ENCODE measurements at places on chromosomes 6 and 20.

DNA sequence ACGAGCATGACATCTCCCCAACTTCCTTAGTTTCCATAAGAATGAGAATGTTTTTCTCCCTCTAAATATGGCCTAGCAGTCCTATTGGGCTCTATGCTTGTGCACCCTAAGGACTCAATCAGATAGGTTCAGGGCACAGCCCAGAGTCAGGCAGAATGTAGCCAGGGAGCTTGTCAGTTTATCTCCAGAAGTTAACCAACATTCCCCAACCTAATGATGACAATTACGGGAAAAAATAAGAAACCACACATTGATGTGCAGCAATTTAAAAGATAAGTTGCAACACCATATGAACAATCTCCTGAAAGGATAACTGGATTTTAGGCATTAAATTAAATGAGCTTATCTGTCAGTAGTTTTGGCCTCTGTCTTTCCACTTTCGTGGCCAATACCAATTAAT is 71.1 kb downstream of the HDDC2 start:
- no peak for DNase-seq

DNA sequence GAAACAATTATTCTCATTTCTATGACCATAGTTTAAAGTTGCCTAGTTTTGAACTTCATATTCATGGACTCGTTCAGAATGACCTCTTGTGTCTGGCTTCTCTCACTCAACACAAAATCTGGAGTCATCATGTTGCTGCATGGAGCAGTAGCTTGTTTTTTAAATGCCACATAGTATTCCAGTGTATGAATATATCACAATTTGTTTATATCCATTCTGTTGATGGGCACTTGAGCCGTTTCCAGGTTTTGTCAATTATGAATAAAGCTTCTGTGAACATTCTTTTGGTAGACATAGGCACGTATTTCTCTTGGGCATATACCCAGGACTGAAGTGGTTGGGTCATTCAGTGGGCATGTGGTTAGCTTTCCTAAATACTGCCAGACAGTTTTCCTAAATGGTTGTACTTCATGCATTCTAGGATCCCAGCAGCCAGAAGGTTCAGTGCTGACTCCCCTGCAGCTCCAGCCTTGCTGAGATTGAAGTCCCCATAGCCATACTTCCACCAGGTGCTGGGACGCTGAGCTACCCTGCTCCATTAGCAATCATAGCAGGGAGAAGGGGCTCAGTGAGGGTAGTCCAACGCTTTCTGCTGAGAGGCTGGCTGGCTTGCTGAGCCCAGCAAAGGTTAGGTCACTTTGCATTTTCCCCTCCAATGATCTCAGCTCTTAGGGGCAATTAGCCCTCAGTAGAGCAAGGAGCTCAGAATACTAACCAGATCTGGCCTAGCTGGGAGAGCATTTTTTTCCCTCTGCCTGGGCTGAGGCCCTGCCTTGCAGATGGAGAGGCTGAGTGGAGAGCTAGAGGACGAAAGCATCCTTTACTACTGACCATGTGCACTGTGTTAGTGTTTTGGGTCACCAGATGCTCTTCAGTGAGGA is 35.7 kb upstream of the CTNNBL1 start:
- DNase-seq = no peak

DNA sequence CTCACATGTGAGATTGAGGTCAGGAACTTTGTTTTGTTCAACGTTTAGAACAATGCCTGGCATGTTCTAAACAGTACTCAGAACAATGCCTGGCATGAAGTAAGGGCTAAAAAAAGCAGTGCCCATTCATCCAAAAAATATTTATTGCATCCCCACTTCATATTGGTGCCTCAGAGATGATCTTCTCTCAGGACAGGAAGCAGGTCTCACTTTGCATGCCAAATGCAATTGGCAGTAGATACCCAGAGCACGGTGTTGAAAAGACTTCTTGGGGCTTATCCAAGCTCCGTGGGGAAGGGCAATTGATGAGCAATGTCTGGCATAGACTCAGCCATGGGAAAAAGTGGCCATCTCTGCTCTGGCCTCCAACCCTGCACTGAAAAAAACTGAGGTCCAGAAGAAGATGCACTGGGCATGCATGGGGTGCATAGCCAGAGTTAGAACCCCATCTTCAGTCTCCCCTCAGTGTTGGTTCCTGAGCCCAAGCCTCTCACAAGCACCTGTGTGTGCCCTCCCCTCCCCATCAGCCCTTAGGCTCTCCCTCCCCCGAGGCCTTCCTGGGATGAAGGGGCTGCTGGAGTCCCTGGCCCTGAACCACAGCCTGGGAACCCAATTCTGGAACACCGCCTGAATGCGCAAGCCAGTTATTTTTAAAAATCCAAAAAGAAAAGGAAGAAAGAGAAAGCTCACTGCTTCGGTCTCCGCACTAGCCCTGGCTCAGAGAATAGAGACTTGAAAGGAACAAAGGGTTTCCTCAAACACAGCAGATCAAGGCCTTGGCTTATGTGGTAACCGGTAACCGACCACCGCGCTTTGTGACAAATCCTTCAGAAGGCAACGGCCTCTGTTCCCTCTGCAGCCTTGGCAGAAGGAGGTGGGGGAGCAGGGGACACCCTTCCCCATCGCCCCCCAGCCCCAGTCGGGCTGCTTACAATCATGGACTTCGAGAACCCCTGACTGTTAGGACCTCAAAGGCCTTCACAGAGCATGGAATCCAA is 78.5 kb upstream of the SIRPA start:
- DNase-seq = no peak

- no peak for DNase-seq
Measured at GRCh38 chr6:168318579-168319278, 848 bp downstream of the DACT2 start.

DNA sequence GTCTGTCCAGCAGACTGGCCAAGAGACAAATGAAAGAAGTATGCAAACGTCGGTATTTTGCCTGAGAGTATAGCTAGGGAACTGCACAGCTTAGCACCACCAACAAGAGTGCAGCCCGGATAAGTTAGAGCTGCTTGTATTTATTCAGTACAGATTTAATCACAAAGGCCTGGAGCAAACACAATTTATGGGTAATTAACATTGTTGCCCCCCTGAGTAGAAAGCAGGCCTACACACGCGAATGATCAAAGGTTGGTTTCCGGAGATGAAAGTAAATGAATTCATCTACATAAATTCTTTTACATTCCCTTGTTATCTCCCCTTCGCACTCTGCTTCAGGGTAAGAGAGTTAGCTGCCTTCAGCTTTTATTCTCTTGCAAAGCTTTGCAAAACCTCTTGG is 24.7 kb upstream of the CRISP1 start:
- DNase-seq = no peak

GRCh38 chr6:89818977-89819335 is 638 bp downstream of the MDN1 start:
- DNase-seq = no peak

- no peak for DNase-seq
Measured at GRCh38 chr6:53391170-53391569, 42.4 kb upstream of the ELOVL5 start.

DNA sequence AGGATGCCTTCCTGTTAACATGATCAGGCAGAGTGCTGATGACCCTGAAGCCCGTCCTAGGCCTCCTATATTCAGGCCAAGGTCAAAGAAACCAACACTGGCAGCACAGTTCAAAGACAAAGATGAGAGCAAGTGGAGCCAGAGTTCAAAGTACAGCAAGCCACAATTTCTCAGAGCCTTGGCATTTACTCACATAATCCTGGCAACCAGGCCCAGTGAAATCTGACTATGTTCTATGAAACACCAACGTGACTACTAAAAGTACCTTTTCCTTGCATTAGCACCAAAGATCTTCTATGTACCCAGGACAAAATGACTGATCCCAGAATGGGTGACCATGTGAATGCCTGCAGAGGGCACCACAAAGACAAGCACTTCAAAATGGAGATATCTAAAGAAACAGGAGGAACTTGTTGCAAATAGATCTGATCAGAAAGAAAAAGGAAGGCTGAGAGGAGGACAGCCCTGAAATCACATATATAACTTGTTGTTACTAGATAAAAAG is 3.9 kb downstream of the NFS1 start:
- no peak for DNase-seq

GRCh38 chr6:89975366-89975765 is 81.1 kb downstream of the GJA10 start:
- DNase-seq = no peak

GRCh38 chr6:473768-474452 is 82.4 kb downstream of the IRF4 start:
- DNase-seq = no peak

- DNase-seq = no peak
Measured at GRCh38 chr20:20521736-20522135, 153.8 kb downstream of the INSM1 start.

- no peak for DNase-seq
Measured at GRCh38 chr6:53795702-53796450, 1.1 kb downstream of the LRRC1 start.

DNA sequence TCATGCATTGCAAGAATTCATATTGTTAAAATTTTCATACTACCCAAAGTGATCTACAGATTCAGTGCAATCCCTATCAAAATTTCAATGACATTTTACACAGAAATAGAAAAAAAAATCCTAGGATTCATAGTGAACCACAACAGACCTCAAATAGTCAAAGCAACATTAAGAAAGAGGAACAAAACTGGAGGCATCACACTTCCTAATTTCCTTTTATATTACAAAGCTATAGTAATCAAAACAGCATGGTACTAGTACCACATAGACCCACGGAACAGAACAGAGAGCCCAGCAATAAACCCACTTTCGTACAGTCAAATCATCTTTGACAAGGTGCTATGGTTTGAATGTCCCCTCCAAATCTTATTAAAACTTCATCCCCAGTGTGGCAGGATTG is 39.7 kb downstream of the NTSR1 start:
- DNase-seq = no peak
